ENCODE measurements at places on chromosomes 2 and 18. TPM values are rescaled to one million over a fixed set of nuclear protein-coding genes. Genes with fewer than 3 reads are reported as not detected.

Gene SP140
- total RNA-seq, result 107 TPM

- DNase-seq, result no peak
Observed at GRCh38 chr18:72433756-72434155, 110.4 kb downstream of the CBLN2 start.

GRCh38 chr2:237714690-237715458, 83.7 kb upstream of the RBM44 start:
- no peak for DNase-seq

DNA sequence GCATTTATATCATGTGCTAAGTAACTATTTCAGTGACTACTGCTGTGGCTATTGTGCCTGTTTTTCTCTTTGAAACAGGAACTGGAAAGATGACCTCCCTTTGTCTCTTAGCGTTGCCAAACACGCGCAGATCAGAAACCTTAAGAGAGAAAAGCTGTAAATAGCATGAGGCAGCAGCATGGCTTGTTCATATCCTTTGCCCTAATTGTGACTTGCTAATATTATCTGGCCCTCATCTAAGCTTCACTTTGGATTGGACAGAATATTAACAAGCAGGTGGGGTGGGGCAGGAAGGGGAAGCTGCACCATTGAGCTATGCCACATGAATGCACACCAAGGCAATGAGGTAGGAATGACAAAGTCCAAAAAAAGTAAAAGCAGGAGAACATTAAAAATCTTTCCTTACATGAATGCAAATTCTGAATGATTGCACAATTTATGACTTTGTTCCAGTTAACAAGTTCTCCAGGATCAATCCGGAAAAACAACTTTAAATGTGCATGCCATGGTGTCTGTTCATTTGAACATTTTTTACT, 128.4 kb downstream of the IRS1 start:
- DNase-seq, result no peak

Gene C2orf42
- 20.6 TPM for total RNA-seq

Gene RNF144A
- total RNA-seq, result 74.4 TPM

GRCh38 chr18:5503740-5504139, 40.1 kb downstream of the EPB41L3 start:
- no peak for DNase-seq

DNA sequence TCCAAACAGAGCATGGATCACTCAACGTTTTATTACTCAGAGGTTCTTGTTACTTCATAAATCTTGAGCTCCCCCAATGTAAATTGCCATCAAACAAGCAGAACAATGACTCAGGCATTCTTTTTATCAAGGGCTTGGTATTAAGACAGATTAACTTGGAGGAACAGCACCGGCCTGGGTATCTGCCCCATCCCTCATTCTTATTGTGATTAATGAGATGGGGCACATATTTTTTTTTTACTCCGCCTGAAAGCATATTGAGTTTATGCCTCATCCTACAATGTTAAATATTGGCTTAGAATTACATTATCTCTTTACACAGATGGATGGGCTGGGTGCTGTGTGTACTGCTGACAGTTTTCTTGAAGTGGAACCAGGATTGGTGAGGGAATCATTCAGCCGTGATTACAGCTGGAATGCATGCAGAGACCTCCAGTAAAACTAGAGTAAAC, 387.3 kb downstream of the CLIP4 start:
- no peak for DNase-seq

DNA sequence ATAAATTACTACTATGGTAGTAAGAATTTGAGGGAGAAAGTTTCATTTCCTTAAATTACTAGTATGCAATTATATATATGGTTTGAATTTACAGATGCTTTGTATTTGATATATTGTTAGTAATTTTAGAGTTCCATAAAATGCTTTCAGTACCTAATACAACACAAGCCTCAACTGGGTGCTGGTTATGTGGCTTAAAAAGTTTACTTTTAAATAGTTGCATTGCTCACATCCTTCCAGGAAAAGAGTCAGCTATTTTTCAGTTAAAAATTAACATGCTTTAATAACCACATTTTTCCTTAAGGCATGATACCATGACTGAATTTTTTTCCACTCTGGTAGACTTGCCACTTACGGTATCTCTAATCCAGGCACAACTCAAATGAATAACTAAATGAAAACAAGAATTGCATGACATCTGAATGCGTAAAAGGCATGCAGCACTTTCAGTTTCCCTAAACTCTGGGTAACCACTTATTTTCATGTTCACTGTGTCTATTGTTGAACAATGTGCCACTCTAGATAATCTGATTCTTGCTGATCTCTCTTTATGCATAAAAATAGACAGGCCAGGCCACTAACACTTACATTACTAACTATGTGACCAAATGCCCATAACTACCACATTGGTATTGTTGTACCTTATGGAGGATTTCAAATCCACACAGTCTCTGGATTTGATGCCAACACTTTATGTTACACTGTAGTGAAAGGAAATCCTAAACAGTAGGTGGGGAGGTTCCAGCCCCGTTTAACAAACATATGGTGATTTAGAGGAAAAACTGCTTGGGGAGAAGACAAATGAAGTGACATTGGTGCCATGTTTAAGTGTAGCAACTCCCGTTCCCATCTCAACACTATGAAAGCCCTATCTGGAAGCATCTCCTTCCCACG, 35.5 kb upstream of the SLC35F5 start:
- no peak for DNase-seq

DNA sequence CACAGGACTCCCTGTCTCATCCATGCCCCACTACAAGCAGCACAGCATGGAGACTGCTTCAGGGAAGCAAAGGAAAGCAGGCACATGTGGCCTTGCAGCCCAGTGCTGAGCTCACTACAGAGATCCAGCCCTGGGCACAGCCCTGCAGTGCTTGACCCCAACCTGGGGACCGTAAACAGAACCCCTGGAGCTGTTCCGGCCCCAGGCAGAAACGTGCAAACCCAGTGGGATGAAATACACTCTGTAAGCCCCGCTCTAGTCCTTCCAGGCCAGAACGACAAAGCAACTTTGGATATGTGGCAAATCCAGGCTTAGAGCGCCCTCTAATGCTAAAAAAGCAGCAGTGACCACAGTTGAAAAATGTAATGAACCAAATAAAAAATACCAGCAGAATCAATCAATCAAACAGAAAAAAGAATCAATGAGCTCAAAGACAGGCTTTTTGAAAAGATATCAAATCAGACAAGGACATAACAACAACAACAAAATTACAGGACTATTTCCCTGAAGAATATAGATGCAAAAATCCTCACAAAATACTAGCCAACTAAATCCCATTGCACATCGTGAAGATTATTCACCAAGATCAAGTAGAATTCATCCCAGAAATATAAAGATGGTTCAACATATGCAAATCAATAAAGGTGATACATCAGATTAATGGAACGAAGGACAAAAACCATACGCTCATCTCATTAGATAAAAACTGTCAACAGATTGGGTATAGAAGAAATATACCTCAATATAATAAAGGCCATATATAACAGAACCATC, 45.6 kb downstream of the ZNF519 start:
- DNase-seq, result no peak

DNA sequence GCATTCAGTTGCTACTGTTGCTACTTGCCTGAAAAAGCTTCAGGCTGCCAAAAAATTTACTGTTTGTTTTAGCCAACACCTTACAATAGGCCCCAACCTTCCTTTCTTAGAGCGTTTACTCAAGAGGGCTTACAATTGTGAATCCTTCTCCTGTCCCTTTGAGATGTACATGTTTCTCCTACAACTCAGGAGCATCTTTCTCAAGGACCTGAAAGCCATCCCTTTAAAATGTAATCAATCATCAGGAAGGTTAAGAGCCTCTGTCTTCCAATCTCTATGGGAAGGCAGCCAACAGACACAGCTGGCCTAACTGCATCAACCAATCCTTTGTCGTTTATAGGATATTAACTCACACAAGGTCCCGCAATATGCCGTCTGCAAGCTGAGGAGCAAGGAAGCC, 3.4 kb upstream of the IER3IP1 start:
- no peak for DNase-seq

DNA sequence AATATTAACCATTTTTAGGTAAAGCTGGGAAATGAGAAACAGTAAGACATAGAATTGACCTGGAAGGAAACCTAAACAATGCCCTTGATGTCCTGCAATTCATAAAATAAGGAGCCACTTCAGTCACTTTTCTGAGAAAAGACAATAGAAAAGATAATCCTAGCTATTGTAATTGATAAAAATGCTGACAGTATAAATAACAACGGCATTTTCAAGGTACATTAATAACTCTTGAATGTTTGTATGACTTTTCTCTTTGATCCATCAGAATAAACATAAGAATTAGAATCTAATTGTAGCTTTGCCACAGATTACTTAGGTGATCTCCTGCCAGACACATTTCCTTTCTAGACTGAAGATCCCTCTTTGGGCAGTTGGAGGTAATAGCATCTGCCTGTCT, 719.5 kb downstream of the SLC4A3 start:
- DNase-seq, result no peak

- no peak for DNase-seq
Observed at GRCh38 chr18:70808481-70809056, 519.7 kb downstream of the SOCS6 start.

DNA sequence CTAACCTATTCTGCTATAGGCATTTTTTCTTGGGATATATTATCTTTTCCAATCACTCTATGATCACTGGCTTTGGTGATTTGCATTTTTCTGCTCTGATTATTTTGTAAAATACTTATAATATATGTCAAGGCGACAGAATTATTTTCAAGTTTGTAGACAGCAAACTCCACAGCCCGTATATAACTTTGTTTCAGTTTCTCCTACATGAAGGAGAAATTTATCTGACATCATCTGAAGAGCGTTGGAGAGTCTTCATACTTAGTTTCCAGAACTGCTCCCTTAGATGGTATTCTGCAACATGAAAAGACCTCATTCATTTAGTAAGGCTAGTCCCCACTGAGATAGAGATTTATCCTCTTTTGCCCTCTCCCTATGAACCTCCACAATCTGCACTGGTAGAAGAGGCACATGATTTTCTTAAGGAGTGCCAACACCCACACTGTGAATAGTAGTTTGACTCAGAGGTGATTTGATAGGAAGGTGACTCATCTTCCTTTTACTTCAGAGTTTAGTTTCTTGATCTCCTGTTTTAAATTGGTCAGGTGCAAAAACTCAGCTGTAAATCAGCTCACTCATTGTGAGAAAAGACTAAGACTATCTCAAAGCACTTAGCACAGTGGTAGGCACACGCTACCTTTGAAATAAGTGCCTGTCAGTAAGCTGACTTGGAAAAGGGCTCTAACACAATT, 1848.6 kb upstream of the CELF4 start:
- no peak for DNase-seq

Gene SERPINB12
- total RNA-seq, result not detected

DNA sequence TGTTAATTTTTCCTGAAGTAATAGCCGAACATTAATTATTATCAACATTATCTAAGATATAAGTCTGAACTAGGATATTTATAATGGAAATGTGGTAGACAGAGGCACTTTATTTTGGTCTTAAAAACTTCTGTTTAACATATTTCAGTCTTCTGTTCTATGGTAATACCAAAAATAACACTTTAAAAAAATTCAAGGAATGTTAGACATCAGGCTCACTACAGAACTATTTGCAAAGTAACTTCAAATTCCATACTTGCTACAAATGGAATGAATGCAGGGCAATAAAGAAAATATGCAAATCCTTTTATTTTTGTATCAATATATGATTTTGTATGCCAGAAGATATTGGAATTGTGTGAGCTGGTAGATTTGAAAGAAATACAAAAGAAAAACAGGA, 345.5 kb upstream of the DSEL start:
- DNase-seq, result no peak

GRCh38 chr2:169507698-169508097, 1.8 kb upstream of the KLHL41 start:
- no peak for DNase-seq

- DNase-seq, result no peak
Observed at GRCh38 chr2:40087434-40087833, 308.4 kb upstream of the THUMPD2 start.

DNA sequence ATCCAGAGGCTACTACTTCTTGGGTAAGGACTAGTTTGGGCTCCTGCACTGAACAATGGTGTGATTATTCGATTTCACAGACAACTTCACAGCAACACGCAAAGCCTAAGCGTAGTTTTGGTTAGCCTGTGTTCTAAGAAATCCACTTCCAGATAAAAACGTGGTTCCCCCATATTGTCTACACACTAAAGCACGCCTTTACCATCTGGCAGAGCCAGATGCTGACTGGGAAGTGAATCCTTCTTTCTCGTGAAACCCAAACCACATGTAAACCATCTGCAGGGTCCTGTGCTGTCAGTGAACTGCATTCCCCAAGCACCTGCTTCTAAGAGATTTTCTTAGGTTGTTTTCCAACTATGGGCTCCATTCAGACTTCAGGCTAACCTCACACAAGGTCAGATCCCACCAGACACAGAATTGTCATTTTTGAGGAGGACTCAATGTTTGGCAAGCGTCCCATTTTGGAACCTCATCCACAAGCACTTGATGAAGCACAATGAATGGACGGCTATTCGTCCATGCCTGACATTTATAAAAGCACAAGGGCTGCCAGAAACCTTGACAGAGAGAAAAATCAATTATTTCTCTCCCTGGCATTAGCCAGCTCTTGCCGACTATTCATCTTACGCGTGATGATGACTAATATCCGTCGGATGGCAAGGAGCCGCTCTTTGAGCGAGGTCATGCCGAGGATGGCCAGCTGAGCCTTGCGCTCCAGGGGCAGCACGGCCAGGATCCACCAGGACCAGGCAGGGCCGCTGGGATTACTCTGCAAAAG, 38.4 kb downstream of the LONRF2 start:
- DNase-seq, result no peak

Gene C2orf76
- total RNA-seq, result 5.1 TPM

DNA sequence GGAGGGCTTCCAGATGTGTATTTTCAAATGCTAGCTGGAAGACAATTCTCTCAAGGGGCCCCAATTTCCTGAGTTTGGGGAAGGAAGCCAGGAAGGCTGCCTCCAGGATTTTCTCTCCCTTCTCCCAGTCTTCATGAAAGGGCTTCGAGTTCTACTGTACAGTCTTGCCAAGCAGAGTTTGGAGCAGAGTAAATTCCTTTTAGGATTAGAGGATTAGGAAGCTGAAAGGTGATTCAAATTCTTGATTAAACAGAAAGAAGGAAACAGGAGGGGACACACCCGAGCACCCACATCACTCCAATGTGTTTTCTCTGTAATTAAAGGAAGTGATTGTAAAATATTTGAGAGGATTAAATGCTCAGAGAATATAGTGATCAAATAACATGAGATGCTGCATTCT, 217.8 kb downstream of the SETBP1 start:
- no peak for DNase-seq

GRCh38 chr2:48905696-48906095, 150.2 kb upstream of the LHCGR start:
- DNase-seq, result no peak

Gene FKBP1B
- not detected for total RNA-seq

Gene CNRIP1
- not detected for total RNA-seq

GRCh38 chr2:214192711-214193110, 218.1 kb upstream of the VWC2L start:
- no peak for DNase-seq

Gene NYAP2
- not detected for total RNA-seq

GRCh38 chr2:59720296-59720866, 833.1 kb downstream of the BCL11A start:
- no peak for DNase-seq

- no peak for DNase-seq
Observed at GRCh38 chr2:84338069-84338468, 121.0 kb downstream of the SUCLG1 start.

- DNase-seq, result no peak
Observed at GRCh38 chr2:70115646-70116442, 28.6 kb downstream of the PCBP1 start.

Gene CYS1
- total RNA-seq, result 0.76 TPM

Gene EVA1A
- not detected for total RNA-seq

- no peak for DNase-seq
Observed at GRCh38 chr2:69278366-69278765, 108.7 kb downstream of the GFPT1 start.

- DNase-seq, result no peak
Observed at GRCh38 chr2:241888641-241889040, 19.1 kb downstream of the RTP5 start.

Gene KCNE4
- not detected for total RNA-seq

All from naive thymus-derived CD4-positive, alpha-beta T cell (primary cell).